Progenitor cell of endocrine pancreas (in vitro differentiated cells): ENCODE measurements at places on chromosomes 3 and 15.

DNA sequence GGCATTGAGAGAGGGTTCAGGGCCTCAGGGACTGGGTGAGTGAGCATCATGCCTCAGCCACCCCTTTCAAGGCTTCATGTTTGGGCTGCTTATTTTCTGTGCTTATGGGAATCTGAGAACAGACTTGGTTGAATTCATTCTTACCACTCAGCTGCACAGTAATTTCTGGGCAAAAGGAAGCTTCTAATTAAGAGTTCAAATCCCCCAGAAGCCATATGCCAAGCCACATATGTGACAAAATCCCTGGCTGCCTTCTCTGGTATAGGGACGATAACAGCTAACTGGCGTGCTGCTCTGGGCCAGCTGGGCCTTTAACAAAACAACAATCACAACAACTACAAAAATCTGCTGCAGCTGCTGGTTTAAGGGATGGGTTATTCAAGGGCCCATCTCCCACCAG, 181.0 kb upstream of the ANKRD28 start:
- DNase-seq, result no peak

DNA sequence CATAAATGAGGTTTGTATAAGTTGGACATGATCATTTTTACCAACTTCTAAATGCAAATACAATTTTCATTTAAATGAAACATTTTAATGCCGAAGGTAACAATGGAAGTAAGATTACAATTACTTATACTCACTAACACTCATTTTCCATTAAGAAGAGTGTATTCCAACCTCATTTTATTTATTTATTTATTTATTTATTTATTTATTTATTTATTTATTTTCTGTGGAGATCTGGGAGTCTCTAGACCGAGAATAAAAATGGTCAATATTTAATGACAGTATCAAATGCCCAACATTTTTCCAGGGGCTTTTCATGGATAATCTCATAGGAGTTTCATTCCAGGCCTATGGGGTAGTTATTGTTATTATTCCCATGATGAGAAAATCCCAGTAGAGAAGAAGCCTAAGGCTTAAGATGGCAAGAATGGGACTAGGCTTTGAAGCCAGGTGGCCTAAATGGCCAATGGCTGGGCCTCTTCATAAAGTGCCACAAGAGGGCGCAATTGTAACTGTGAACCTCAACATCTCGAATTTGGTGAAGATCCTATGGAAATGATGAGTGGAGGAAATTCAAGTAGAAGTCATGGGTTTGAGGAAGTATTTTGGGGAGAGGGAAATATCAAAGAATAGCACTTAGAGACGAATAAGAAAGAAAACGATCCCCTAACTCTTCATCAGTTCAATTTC, 21.3 kb downstream of the VGLL3 start:
- no peak for DNase-seq

GRCh38 chr3:81565041-81565440, 196.4 kb downstream of the GBE1 start:
- DNase-seq, result no peak

- DNase-seq, result no peak
Observed at GRCh38 chr3:156948402-156949210, 122.5 kb downstream of the LEKR1 start.

- no peak for DNase-seq
Observed at GRCh38 chr3:187252311-187252710, 39.2 kb downstream of the MASP1 start.

- DNase-seq, result no peak
Observed at GRCh38 chr3:127037971-127038446, 55.1 kb downstream of the PLXNA1 start.
